Peyer's patch (tissue), 4 donors: ENCODE measurements at places on chromosomes 5 and 9. TPM values are rescaled to one million over a fixed set of nuclear protein-coding genes. Genes with fewer than 3 reads are reported as not detected.

- no peaks in the 10 kb centered on the region for H3K36me3 ChIP-seq
- no peak overlapping the region for H3K27ac ChIP-seq
- no peaks in the 10 kb centered on the region for H3K4me1 ChIP-seq
These were observed 22.4 kb upstream of the SLC36A1 start for GRCh38 chr5:151424892-151425523.

Gene TIFAB
- total RNA-seq, result 0.83 TPM

GRCh38 chr5:64273276-64273675, 107.6 kb downstream of the RNF180 start:
- H3K27me3 ChIP-seq, result no peaks in the 10 kb centered on the region
- H3K4me3 ChIP-seq, result no peak overlapping the region
- H3K4me1 ChIP-seq, result no peaks in the 10 kb centered on the region
- no peaks in the 10 kb centered on the region for H3K36me3 ChIP-seq
- no peak overlapping the region for H3K27ac ChIP-seq
- DNase-seq, result no peak

- no peaks in the 10 kb centered on the region for H3K36me3 ChIP-seq
- DNase-seq, result no peak
- no peaks in the 10 kb centered on the region for H3K27me3 ChIP-seq
- H3K27ac ChIP-seq, result no peak overlapping the region
- no peak overlapping the region for H3K4me3 ChIP-seq
These were observed 104.3 kb upstream of the ARRDC3 start for GRCh38 chr5:91487420-91487819.

Gene ANAPC2
- total RNA-seq, result 118 TPM

Gene CCNJL
- 6.9 TPM for total RNA-seq

Gene TTC23L
- not detected for total RNA-seq

DNA sequence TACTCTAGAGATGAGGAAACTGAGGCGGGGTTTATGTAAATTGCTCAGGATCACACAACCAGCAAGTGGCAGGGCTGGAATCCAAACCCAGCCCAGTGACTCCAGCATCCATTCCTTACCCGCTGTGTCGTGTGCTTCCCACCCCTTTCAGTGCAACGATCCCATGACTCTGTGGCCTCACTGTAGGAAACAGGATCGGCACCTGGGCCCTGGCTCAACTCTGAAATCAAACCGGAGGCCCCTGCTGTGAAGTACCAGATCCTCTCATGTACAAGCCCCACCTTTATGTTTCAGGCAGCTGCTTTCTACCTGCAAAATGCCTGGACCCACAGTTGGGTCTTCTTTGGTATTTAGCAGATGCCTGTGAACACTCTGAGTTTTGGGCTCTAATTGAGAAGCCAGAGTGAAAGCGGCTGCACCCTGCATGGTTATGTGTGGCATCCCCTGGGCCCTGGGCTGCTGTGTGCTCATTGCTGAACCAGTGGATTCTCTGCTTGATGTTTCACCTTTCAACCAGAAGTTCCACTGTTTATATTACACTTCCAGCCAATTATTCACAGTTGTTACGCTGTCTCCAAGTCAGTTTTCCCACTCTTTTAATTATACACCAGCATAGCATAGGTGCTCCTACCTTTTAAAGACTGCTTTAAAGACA, 36.7 kb downstream of the ABLIM3 start:
- no peaks in the 10 kb centered on the region for H3K36me3 ChIP-seq
- H3K27me3 ChIP-seq, result no peaks in the 10 kb centered on the region
- H3K4me3 ChIP-seq, result no peak overlapping the region
- no peak overlapping the region for H3K27ac ChIP-seq
- H3K4me1 ChIP-seq, result no peaks in the 10 kb centered on the region

DNA sequence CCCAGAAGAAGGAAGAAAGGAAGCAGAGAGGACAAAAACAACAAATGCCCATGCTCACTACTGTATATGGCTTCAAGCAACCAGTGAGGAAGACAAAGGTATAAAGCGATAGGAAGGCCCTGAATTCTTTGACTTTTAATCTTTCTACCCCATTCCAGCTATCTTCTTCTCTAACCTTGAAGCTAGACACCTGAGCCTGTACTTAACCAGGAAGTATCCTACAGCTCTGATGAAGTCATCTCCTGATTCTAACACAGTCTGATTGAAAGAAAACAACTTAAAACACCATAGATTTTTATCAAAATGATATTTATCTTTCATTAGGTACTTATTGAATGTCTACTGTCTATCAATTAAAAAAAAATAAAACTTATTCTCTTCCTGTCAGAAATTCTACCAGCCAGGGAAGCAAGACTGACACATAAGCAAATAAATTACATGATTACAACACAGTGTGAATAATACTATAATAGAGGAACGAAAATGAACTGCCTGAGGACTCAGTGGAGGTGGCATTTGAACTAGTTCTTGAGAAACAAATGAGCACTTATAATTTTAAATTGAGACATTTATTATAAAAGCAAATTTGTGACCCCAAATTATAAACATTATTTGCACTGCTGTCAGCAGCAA, 123.3 kb upstream of the ELL2 start:
- no peaks in the 10 kb centered on the region for H3K36me3 ChIP-seq
- H3K4me1 ChIP-seq, result no peaks in the 10 kb centered on the region
- no peaks in the 10 kb centered on the region for H3K27me3 ChIP-seq
- no peak for DNase-seq
- no peak overlapping the region for H3K4me3 ChIP-seq

DNA sequence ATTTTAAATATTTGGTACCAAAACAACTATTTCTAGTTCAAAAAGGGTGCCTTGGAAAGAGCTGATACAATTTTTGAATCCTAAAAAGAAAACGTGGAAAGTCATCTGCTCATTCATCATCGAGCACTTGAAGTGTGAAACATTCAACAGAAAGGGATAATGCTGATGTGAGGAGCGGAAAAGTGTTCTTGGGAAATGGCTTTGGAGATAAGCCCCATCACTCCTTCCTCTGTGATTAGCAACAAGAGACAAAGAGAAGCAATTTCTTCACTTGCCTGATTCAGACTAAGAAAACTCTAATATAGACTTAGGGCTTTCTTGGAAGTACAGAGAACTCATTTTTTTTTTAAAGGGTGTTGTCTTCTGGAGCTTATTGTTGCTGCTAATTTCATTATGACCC, 74.9 kb downstream of the C9orf152 start:
- H3K27ac ChIP-seq, result no peak overlapping the region
- H3K4me1 ChIP-seq, result no peaks in the 10 kb centered on the region
- DNase-seq, result no peak

DNA sequence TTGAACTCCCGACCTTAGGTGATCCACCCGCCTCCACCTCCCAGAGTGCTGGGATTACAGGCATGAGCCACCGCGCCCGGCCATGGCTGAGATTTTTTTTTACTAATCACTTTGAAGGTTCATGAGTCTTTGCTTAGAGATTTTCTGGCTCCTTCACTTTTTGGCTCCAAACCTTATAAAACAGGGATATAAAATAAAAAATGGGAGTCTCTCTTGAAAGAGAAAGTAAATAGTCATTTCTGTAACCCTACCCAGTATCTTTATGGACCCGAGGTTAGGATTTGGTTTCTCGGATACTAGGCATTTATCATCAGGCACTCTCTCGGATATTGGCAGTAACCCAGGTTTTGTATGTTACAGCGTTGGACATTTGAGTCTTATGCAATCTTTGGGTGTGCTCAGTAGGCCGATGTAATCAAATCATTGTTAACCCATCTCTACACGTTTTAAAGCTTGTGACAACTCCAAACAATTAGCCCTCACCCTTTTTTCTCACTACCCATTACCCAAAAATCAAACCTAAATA, 25.3 kb downstream of the STXBP1 start:
- no peak overlapping the region for H3K4me3 ChIP-seq
- H3K36me3 ChIP-seq, result no peaks in the 10 kb centered on the region
- no peaks in the 10 kb centered on the region for H3K27me3 ChIP-seq
- H3K4me1 ChIP-seq, result peaks cover 10% of the 10 kb centered on the region
- no peak for DNase-seq

Gene ZFP62
- total RNA-seq, result 45.8 TPM

Gene AK8
- total RNA-seq, result not detected

DNA sequence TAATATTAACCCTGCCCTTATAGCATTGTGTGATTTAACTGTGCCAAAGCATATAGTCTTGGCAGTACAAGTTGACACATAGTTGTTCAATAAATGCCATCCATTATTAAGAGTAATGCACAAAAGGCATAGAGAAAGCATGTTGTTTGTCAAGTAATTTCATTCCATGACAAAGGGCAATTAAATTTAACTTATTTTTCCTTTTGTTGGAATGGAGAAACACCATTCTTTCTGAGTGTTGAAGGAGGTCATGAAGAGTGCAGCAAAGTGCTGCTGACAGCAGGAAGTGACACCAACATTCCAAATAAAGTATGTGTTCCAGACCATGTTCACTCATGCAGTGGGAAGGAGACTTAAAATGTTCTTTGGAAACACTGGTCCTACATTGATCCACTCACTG, 29.1 kb downstream of the ANKDD1B start:
- no peak overlapping the region for H3K27ac ChIP-seq
- H3K4me1 ChIP-seq, result no peaks in the 10 kb centered on the region
- H3K4me3 ChIP-seq, result no peak overlapping the region
- no peak for DNase-seq

Gene CCDC127
- 8.7 TPM for total RNA-seq

GRCh38 chr9:89811886-89812450, 207.2 kb downstream of the GADD45G start:
- no peaks in the 10 kb centered on the region for H3K36me3 ChIP-seq
- H3K4me3 ChIP-seq, result no peak overlapping the region

- H3K4me1 ChIP-seq, result no peaks in the 10 kb centered on the region
- H3K4me3 ChIP-seq, result no peak overlapping the region
- H3K36me3 ChIP-seq, result no peaks in the 10 kb centered on the region
These were observed 54.2 kb downstream of the WHRN start for GRCh38 chr9:114450833-114451706.

DNA sequence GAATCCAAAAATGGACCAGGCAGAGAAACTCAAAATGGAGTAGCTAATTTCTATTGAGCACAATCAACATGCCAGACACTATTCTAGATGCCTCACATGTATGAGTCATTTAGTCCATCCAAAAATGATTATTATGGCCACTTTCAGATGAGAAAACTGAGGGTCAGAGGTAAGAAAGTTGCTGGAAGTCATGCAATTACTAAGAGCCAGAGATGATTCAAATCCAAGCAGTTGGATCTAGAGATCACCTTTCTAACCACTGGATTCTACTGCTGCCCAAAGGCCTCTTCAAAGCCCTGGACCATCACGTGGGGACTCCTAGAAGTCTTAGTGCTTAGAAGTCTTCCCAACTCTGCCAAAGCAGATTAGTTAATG, 51.8 kb upstream of the HMHB1 start:
- H3K4me1 ChIP-seq, result no peaks in the 10 kb centered on the region
- H3K27me3 ChIP-seq, result no peaks in the 10 kb centered on the region
- H3K36me3 ChIP-seq, result no peaks in the 10 kb centered on the region
- no peak for DNase-seq
- H3K27ac ChIP-seq, result no peak overlapping the region
- H3K4me3 ChIP-seq, result no peak overlapping the region

Gene MYOT
- 5.7 TPM for total RNA-seq

Gene FREM1
- total RNA-seq, result 31.4 TPM

DNA sequence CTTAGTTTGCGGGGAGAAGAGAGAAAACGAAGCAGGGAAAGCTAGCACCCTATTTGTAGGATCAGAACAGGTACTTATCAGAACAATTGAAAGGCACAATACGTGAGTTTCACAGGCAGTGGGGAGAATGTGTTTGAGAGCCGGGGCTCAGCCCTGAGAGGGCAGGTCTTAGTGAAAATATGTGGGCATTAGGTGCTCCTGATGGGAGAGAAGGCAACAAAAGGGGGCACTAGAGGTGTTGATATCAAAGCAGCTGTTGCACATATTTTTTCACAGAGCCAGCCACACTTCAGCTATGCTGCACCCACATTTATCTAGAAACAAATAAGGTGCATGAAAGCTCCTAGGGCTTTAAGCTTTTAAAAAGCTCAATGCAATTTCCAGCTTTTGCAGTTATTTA, 99.7 kb upstream of the MAN2A1 start:
- no peaks in the 10 kb centered on the region for H3K27me3 ChIP-seq
- no peak for DNase-seq
- no peak overlapping the region for H3K4me3 ChIP-seq
- H3K4me1 ChIP-seq, result no peaks in the 10 kb centered on the region
- no peaks in the 10 kb centered on the region for H3K36me3 ChIP-seq

Gene DMRT3
- not detected for total RNA-seq

DNA sequence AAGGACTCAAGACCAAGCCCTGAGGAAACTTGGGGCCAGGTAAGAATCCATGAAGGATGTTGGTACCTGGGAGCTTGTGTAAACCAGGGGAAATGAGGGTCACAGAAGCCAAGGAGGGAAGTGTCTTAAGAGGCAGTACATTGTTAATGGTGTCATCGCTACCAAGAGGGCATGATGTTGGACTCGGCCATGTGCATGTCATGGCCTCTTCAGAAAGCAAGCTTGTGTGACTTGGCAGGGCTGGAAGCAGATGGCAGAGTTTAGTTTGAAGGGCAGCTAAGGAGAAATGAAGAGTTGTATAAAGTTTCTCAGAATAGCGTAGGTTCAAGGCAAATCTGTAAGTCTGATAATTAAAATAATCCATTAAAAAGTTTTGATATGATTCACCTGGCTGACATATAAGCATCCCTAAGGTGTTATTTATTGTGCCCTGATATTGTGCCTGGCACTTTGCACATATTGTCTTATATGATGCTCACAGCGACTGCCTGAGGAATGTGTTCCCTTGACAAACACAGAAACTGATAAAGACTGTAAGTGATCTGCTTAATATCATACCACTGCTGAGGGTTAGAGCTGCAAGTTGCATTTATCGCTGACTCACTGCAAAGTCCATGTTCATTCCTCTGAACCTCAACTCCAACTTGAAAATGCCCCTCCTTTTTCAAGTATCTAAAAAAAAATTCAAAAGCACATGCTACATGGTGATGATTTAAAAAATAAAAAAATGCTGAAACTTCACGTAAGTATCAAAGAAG, 81.3 kb upstream of the PTPN3 start:
- no peak overlapping the region for H3K4me3 ChIP-seq
- H3K4me1 ChIP-seq, result no peaks in the 10 kb centered on the region
- no peaks in the 10 kb centered on the region for H3K27me3 ChIP-seq

Gene CDH9
- not detected for total RNA-seq

Gene NTRK2
- total RNA-seq, result 0.35 TPM

Gene MELK
- 4.5 TPM for total RNA-seq

Gene FAM221B
- total RNA-seq, result not detected

Gene CCDC69
- total RNA-seq, result 25.6 TPM

DNA sequence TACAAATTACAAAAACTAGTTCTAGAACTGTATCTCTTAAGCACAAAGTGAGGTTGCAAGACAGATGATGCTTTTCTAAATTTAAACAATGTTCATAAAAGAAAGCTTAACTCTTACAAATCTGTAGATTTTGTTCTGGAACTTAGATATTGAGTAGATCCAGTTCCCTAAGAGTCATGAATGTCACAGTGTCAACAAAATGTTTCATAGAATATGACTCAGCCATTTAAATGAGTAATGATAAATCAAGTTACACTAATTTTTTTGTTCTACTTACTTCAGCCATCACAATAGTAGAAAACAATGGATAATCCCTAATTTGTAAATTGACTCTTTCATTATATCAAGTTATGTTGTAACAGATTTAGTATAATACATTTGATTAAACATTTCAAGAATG, 239.7 kb downstream of the MEF2C start:
- no peak overlapping the region for H3K4me3 ChIP-seq
- H3K4me1 ChIP-seq, result no peaks in the 10 kb centered on the region
- H3K27ac ChIP-seq, result no peak overlapping the region
- no peaks in the 10 kb centered on the region for H3K36me3 ChIP-seq
- no peak for DNase-seq
- no peaks in the 10 kb centered on the region for H3K27me3 ChIP-seq

Gene ADAM19
- 6.3 TPM for total RNA-seq

GRCh38 chr9:3419893-3420292, 105.9 kb downstream of the RFX3 start:
- no peak overlapping the region for H3K4me3 ChIP-seq
- H3K27ac ChIP-seq, result no peak overlapping the region
- DNase-seq, result no peak
